Thymus (tissue), 14 donors: ENCODE measurements at places on chromosomes 4 and X. TPM values are rescaled to one million over a fixed set of nuclear protein-coding genes. Genes with fewer than 3 reads are reported as not detected.

- no peak for DNase-seq
Observed at GRCh38 chrX:46577221-46578005, 3.8 kb downstream of the CHST7 start.

- no peak for DNase-seq
Observed at GRCh38 chr4:32135642-32136041, 1415.5 kb downstream of the PCDH7 start.

DNA sequence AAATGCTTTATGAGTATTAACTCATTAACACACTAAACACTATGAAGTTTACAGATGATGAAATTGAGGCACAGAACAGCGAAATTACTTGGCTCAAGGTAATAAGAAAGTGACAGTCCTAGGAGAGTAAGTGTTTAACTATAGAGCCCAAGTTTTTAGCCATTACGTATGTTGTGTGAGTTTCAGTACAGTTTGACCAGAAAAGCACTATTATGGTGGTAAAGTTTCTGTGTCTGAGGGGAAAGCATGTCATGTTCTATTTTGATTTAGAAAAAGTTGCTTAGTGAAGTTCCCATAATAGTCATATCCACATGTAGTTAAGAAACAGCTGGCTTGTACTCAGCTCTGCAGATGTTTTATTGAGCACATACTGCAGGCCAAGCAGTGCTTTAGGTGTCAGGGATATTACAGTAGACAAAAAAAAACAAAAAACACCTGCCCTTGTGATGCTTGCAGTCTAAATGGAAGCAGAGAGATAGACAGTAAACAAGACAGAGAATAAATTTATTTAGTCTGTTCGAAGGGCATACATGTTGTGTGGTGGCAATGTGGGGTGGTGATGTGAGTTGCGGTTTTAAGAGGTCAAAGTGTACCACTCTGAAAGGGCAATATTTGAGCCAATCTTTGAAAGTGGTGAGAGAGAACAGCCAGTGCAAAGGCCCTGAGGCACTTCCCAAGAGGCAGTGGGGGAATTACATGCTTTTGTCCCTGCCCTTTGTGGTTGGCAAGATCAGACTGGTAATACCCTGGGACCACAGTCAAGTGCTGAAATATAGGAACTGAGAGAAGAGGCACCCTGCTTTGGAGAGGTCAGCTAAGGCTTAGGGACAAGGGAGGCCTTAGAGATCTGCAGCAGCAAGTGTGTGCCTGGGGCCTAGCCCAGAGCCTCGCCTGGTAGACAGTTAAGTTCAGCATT lies 6.2 kb downstream of the TMEM131L start:
- no peak for DNase-seq

Gene GRPR
- total RNA-seq: 0.05 TPM

Gene SLC7A11
- total RNA-seq: 0.47 TPM

GRCh38 chr4:3690551-3691152 lies 75.5 kb upstream of the ADRA2C start:
- DNase-seq: no peak
